Stimulated activated naive CD8-positive, alpha-beta T cell treated with anti-CD3 and anti-CD28 coated beads, Interleukin-15, amount 100 ng/mL, for 72 hours (primary cell): ENCODE measurements at places on chromosomes 1 and 21.
A peak's percentile ranks its signal among the peaks of the same experiment; 100 is the strongest.

GRCh38 chr1:206048582-206048981, 4.4 kb upstream of the RHEX start:
- no peak for DNase-seq

GRCh38 chr1:224720216-224720615, 104.1 kb downstream of the CNIH3 start:
- DNase-seq: no peak

DNA sequence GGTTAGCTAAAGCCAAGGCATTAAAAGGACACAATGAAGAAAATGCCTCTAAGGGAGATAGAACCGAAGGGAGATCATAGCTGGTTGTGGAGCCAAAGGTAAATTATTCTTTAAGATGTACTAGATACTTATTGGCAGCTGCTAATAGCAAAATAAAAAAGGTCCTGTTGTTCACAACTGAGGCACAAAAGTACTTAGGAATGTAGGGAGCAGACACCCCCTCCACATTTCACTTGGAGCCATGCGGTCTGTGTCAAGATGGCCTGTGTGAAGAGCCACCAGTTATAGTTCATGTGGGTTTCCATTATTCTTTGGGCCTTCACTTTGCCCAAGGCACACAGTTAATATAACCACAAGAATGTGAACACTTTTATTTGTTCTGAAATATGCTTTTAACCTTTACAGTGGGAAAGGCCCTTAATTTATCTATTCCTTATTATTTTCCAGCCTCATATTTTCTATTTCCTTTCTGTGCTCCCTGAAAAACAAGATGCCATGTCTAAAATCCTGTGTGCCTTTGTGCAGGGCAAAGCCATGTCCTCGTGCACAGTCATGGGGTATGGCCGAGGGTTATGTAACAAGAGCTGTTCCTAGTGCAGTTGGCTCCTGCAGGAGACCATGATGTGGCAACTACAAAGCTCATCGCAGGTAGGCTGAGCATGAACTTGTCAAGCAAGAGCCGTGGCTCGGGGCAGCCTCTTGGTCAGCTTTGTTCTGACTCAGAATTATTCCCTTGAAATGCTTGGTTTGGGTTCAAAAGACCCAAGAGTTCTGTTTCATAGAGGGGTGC, 16.2 kb upstream of the WDR26 start:
- no peak for DNase-seq

GRCh38 chr1:2967881-2968280, 53.4 kb upstream of the ACTRT2 start:
- DNase-seq: no peak

GRCh38 chr1:101820071-101820470, 176.7 kb downstream of the OLFM3 start:
- no peak for DNase-seq

DNA sequence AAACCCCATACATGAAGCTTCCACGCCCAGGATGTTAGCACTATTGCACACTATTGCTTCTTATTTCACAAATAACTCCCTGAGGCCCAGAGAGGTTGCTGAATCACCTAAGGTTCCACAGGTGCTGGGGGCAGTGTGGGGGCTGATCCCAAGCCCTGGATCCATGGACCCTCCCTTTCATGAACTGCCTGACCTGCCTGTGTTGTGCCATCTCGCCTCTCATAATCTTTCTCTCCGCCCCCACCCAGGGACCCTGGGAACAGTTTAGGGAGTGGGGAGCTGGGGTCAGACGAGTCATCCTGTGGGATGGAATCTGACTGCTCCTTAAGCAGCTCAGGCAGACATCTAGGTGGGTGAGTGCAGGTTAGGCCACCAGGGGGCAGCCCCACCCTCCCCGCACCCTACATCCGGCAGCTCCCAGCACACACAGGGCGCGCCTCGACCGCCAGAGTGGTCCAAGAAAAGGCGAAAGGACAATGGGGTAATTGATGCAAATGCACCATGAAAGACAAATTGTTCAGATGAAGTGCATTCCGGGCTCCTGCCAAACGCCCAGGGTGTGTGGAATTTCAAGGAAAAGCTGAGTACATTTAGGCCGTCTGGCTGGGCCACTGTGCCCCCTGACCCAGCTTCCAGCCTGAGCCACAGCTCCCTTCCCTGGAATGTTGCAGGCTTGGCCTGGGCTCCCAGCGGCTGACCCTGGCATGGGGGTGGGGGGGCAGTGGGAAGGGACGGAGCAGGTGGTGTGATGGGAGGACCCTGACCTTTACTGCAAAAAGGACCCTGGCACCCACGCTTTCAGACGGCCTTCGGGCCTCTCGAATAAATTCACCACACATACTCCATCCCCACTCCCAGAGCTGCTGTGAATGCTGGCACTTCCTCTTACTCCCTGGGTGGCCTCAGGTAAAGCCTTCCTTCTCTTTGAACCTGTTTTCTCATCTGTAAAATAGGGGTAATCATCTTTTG, 20.8 kb downstream of the PHLDA3 start:
- peak; percentile 43 for DNase-seq
